ENCODE measurements at places on chromosomes 6 and 20.

GRCh38 chr6:129488313-129488712 lies 221.7 kb downstream of the ARHGAP18 start:
- DNase-seq, result no peak

DNA sequence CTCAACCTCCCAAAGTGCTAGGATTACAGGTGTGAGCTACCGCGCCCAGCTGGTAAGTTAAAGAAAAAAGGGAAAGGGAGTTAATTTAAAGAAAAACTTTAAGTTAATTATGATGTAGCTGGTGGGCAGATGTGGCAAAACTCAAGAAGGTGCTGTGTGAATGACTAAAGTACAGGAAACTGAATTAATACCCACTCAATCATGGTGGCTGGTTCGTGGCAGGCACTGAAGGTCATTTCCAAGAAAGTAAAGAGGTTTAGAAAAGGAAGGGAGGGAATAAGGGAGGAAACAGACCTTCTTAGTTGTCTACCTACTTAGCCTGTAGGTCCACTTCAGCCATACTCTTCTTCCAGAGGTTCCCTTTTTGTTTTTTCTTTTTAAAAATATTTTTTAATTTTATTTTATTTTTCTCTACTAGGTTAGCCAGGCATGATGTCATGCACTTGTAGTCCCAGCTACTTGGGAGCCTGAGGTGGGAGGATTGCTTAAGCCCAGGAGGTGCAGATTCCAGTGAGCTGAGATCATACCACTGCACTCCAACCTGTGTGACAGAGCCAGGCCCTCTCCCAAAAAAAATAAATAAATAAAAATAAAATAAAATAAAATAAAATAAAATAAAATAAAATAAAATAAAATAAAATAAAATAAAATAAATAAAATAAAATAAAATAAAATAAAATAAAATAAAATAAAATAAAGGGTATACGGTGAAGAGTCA lies 11.9 kb upstream of the TGM3 start:
- DNase-seq, result peak; percentile 47

DNA sequence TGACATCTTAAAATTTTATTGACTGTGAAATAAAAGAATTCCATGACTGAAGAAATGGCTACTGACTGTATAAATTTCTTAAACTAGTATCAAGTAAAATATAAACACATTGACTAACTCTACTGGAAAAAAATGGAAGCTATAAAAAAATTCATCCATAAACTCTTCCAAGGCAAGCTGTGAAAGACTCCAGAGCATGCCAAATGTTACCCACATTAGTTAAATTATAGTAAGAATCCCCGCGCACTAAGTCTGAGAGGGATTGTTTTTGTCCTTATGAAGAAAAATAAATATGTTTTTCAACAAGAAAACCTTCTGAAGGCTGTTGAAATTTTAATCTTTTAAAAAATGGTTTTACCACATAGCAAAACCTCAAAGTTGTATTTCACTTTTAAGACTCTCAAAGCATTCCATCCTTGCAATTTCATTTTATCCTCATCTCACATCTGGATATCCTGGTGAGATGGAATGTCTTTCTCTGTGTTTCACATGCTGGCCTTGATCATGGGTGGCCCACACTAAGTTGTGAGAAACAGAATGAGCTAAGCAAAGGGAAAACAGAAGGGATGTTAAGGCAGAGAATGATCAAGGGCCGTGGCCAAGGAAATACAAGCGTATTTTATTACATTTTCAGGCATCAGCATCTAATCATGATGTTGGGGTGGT lies 732.5 kb downstream of the KIF16B start:
- DNase-seq, result no peak

DNA sequence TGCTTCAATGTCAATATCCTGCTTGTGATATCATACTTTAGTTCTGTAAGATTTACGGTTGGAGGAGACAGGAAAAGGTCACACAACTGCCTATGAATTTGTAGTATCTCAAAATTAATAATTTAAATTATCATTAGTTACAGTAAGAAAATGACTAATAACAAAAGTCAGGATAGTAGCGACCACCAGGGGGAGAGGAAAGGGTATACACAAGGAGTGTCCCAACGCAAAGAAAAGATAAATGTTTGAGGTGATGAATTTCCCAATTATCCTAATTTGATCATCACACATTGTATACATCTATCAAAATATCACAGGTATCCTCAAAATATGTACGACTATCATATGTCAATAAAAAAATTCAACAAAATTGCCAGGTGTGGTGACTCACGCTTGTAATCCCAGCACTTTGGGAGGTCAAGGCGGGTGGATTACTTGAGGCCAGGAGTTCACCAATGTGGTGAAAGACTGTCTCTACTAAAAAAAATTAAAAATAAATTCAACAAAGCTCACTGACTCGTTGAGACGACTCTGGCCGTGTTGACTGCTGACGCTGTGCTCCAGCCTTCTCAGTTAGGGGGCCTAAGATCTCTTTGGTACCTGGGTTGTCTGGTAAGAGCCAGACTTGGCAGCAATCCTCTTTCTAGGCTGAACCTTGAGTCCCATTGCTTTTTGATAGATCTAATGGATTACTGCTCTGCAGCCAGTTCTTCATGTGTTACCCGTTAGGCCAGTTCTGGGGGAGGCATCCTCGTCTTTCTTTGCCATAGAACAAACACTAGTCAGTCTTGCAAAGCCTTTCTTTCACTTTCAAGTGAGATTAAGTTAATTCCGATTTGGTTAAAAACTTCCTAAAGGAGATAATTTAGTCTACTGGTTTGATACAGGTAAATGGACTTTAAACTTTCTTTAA lies 9.0 kb upstream of the OVOL2 start:
- DNase-seq, result no peak

DNA sequence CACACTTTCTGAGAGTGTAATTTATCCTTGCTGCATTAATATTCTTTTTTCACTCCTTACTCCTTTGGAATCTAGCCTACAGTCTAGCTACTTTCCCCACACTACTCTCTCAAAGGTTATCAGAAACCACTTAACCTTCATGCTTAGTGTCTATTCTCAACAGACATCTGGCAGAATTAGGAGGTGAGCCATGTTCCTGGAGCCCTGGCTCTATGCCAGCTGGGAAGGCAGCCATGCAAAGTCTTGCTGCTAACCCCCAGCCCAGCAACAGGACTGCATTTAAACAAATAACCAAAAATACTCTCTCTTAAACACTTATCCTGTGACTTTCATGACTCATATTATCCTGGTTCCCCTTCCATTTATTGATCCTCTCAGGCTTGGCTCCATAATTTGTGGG lies 260.2 kb downstream of the BCKDHB start:
- DNase-seq, result no peak

GRCh38 chr6:36329798-36330291 lies 6.8 kb downstream of the BNIP5 start:
- no peak for DNase-seq

DNA sequence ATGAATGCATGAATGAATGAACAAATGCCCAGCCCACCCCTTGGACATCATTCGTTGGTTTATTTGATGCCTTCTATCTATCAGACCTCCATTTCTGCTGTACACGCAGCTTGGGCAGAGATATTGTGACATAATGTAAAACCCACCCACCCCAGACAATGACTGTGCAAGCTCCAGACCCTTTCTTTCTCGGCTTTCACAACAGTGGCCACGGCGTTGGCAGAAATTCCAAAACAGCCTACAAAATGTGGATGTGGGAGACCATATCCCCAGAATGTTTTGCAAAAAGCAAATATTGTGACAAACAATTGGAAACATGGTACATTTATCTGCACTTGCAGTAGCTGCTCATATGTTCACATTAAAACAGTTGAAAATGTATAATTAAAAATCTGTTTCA lies 162.0 kb upstream of the MAFB start:
- DNase-seq, result no peak

DNA sequence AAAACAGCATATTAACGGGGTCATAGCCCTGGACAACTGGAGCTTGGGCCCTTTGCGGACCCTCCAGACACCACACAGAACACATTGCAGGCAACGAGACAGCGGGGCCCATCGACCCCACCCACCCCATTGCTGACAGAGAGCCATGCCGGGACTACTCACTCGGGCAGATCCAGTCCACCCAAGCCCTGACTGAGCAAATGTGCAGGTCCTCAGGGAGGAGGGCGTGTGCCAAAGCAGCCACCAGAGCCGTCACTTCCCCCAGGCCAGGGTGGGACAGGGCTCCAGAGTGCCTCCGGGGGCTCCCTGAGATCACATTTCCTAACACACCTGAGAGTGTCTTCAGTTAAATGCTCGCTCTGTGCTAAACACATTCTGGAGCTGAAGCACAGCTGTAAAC lies 114.9 kb downstream of the CDH4 start:
- no peak for DNase-seq

GRCh38 chr6:135481783-135482369 lies 15.7 kb downstream of the AHI1 start:
- DNase-seq, result peak; percentile 55

DNA sequence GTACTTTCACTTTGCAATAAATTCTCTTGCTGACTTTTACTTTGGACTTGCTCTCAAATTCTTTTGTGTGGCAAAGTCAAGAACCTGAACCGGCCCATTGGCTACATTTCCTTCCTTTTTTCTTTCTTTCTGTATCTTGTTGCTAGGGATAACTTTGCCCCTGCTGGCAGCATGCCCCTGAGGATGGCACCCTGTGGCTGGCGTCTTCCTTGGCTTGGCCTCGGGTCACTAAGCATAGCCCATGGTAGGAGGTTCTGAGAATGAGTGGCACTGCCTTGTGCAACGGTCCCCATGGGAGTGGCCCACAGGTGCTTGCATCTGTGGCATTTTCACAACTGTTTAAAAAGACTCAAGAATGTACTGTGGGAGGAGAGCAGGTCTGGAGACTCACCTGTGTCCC lies 14.0 kb upstream of the HLA-F start:
- no peak for DNase-seq

- DNase-seq, result no peak
Observed at GRCh38 chr20:59903621-59904020, 29.8 kb downstream of the SYCP2 start.

- no peak for DNase-seq
Observed at GRCh38 chr20:4910951-4911350, 90.4 kb downstream of the SLC23A2 start.

GRCh38 chr6:27556406-27556805 lies 83.5 kb upstream of the ZNF184 start:
- no peak for DNase-seq

- DNase-seq, result no peak
Observed at GRCh38 chr20:45174434-45175364, at the start of gene PI3. Gene PI3 (plus strand): TSS chr20:45174902. CDS start chr20:45174923, 21 bp downstream.

DNA sequence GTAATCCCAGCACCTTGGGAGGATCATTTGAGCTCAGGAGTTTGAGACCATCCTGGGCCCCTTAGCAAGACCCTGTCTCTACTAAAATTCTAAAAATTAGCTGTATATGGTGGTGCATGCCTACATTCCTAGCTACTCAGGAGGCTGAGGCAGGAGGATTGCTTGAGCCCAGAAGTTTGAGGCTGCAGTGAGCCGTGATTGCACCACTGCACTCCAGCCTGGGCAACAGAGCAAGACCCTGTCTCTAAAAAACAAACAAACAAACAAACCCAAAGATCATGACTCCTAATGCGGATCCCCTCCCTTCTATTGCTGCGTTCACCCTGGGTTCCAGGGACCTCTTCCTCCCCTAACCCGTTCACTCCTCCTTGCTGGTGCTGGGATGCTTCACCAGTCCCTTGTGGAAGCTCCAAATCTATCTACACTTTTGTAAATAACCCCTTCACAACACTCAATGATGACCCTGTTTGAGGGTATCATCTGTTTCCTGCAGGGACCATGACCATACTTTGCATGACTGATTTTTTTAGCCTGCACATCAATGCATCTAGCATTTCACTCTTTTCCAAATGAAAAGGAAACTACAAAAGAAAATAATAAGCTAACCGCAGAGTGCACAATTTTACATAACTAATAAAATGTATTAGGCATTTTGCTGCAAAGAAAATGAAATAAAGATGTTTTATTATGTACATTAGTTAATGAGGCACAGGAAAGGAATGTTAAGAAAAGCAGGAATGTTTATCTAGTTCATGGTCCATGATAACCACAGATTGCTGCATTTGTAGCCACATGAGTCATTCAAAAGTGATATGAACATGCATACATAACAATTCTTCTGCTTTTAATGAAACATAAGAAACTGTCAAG lies 30.5 kb upstream of the IPCEF1 start:
- DNase-seq, result peak; percentile 66

GRCh38 chr6:138011413-138011812 lies 95.8 kb downstream of the PERP start:
- DNase-seq, result no peak

GRCh38 chr20:36542516-36543183 lies 1.3 kb downstream of the MYL9 start:
- no peak for DNase-seq

- DNase-seq, result no peak
Observed at GRCh38 chr6:1136827-1137226, 175.1 kb upstream of the FOXQ1 start.

Data from SW480 (cell line).